ENCODE measurements at places on chromosomes 1 and 21.

DNA sequence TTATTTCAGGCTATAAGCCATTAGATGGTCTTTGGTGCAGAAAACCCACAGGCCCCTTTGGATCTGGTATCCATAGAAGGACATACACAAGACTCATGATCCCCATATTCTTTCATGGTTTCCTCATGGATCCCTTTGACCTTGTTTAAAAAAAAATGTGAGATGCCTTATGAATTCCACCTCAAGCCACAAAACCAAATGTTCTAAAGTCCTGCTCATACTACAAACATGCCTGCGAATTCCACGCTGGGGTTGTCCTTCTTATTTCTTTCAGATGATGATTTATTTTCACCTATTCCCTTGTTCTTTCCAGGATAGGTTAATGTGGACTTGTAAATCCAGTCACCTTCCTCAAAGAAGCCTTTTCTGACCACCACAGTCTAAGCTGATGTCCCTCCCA lies 256.9 kb upstream of the DPYD start:
- DNase-seq = no peak

GRCh38 chr1:218364028-218364710 lies 19.0 kb downstream of the TGFB2 start:
- no peak for DNase-seq

- no peak for DNase-seq
These were observed 64.9 kb downstream of the MEF2D start for GRCh38 chr1:156435545-156436140.

GRCh38 chr1:194288238-194288637 lies 1101.8 kb upstream of the B3GALT2 start:
- no peak for DNase-seq

GRCh38 chr1:59596432-59596831 lies 218.3 kb upstream of the HOOK1 start:
- DNase-seq = peak; percentile 57

DNA sequence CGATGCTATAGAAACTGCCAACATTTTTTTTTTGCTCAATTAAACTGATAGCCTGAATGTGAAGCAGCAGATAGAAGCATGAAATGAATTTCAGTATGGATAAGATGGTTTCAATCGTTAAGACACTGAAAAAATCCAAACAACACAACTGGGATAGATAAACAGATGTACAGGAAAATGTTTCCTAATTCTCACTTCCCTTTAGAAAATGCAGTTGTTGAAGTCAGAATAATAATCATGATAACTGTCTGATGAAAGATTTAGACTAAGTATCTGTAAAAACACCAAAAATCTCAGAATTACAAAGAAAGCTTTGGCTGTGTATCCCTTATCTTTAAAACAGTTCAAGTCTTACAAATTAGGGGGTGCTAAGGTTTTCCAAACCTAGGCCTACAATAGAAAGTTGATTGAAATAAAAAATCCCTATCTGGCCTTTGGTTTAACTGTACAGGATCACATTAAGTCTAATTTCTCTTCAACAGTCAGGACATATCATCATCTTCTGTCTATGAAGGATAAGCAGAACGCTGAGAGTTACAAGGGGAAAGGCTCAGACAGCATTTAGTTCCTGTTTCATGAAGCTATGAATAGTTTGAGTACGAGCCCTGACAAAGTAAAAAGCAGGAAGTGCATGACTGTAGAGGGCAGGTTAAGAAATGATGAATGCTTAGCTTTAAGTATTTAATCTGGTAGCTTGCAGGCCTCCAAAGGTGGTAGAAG lies 203.2 kb downstream of the APP start:
- no peak for DNase-seq

DNA sequence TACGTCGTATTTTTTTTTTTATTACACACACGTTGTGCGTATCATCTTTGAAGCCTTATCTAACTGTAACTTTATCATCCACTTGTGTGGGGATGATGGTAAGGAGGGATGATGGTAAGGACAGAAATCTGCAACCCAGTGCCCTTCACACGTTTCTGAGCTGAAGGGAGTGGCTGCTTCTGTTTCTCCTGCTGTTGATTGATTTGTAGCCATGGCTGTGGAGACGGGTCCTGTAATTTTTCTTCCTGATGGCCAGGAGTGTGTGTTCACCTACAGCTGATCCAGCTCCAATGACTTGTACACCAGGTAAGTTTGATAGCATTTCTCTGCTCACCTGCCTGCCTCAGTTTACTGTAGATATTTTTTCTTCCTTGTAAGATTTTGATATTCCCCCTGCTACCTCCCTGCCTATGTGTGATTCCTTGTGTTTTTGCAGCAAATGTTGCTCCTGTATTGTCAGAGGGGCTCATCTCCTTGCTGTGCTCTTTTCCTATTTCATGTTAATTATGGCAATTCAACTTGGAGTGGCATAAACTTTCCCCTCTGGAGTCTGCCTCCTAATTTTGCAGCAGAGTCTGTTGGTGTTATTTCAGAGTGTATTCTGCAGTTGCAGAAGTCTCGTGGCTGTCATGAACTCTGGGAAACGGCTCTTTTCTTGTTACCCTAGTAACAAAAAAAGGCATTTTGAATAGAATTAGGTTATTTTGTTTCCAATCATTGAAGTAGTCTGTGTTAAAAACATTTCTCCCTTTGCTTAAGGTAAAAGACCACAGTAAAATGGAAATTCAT lies 64.1 kb downstream of the SH3BGR start:
- no peak for DNase-seq

DNA sequence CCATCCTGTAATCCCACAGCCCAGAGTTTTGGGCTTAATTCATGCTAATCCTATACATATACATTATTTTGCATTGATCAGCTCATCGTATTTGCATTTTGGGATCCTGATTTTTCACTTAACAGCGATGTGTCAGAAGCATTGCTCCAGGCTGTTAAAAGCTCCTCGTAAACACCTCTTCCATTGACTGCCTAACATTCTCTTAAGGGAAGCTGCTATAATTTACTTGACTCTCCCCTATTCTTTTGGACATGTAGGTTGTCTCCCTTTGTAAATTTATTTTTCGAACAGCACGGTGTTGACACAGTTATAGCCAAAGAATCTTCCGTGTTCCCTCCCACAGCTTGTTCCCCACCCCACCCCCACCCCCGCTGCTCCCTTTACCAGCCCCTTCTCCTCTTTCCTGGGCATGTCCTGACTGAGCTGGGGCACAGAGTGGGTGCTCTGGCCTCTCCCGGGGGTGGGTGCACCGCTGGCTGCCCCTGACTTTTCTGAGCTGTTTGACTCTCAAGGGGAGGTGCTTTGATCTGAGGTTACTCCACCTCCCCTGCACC lies 22.8 kb downstream of the LDLRAP1 start:
- DNase-seq = no peak

DNA sequence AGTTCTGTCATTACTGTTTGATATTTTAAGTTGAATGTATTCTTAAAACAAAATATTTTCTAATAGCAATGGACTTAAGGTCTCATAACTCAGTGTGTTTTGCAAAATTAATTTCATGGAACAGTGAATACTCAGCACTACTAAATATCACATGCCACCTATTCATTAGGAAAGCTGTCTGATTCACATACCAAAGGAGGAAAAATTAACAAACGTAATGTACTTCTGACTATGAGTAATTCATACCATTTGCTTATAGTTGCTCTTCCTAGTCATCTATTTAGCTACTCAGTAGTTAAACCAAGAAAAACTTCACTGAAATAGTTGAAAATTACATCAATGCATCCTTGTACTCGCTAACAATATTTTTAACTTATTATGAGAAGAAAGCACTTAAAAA lies 35.2 kb downstream of the TP53BP2 start:
- no peak for DNase-seq

DNA sequence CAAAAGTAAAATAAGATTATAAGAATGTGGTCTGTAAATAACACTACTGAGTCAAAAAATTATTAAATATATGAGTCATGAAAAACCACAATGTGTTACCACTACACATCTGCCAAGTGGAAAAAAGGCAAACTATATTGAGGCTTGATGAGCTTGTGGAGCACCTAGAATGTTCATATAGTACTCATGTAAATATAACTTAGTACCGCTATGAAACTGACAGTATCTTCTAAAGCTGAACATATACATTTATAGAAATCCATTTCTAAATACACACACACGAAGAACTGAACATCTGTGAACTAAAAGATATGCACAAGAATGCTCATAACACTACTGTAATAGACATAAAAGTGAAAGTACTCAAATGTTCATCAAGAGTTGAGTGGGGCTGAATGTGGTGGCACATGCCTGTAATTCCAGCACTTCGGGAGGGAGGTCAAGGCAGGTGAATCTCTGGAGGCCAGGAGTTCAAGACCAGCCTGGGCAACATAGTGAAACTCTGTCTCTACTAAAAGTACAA lies 18.5 kb upstream of the GBP3 start:
- DNase-seq = no peak

GRCh38 chr21:38645282-38645681 lies 147.0 kb upstream of the ERG start:
- no peak for DNase-seq

- no peak for DNase-seq
These were observed 4.9 kb upstream of the CORT start for GRCh38 chr1:10444795-10445397.

DNA sequence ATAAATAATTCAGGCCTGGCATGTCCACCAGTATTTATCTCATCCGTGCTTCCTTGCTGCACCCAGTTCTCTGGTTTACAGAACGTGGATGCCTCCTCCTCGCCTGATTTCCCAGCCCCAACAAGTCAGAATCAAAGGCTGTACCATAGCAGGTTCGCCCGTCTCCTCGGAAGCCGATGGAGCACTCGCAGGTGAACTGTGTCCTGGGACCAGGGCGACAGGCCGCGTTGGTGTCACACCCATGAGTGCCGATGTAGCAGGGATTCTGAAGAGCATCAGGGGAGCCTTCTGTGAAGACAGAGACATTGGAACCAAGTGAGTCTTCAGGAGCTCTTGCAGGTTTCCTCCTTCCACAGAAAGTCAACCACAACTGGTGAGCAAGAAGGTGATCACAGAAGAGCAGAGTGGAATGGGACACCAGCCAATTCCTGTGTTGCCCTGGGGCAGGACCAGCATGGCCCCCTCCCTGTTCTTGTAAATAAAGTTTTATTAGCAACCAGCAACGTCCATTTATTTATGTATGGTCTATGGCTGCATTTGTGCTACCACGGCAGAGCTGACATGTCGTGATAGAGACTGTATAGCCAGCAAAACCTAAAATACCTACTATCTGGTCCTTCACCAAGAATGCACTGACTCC lies 40.8 kb downstream of the NID1 start:
- DNase-seq = no peak

- DNase-seq = no peak
These were observed 51.3 kb upstream of the PRELP start for GRCh38 chr1:203424285-203424684.

GRCh38 chr1:23533246-23534023 lies 2.4 kb upstream of the E2F2 start:
- DNase-seq = no peak

DNA sequence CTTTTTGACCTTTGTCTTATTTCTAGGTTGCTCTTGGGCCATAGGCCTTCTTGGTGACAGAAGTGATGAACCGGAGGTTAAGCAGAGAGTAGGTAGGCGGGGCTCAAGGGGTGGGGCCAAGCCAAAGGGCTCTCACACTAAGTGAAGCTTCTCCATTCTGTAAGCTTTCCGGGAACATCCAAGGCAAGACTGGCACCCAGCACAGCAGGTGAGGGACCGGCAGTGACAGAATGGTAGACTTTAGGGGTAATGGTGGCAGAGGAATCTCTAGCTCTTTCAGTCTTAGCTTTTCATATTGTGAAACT lies at the start of gene TNFAIP8L2:
Gene TNFAIP8L2, plus strand, starts transcription at position 135 of the 305 bp plus-strand sequence. CDS start 2,049 bp downstream, outside the sequence.
- no peak for DNase-seq

DNA sequence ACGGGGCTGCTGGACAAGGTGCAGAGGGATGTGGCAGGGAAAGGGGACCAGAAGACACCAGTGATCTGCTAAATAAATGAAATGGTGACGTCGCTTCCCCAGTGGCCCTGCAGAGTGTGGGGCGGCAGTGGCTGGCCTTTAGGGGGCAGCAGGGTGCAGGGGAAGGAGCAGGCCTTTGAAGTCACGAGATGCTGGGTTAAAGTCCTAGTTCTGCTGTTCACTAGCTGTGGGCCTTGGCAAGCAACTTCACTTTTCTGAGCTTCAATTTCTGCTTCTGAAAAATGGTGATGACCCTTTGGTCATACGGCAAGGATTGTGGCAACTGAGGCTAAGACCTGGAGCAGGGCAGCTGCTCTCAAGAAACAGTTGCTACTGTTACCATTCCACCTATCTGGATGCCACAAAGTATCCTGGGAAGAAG lies 9.2 kb upstream of the GALE start:
- peak; percentile 89 for DNase-seq

DNA sequence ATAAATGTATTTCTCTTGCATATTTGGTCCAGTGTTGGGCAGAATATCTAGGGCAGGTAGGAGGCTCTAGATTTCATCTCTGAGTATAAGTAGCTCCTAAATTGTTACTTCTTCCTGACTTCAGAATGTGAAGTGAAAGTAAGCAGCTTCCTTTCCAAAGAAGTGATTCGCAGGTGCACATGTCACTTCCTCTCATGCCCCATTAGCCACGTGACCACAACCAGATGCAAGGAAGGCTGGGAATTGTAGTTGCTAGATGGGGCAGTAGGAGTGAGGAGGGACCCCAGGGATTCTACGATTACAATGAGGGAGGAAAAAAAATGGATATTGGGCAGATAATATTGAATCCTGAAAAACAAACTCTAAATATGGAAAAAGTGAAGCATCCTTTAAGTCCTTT lies 113.2 kb upstream of the CYYR1 start:
- no peak for DNase-seq

DNA sequence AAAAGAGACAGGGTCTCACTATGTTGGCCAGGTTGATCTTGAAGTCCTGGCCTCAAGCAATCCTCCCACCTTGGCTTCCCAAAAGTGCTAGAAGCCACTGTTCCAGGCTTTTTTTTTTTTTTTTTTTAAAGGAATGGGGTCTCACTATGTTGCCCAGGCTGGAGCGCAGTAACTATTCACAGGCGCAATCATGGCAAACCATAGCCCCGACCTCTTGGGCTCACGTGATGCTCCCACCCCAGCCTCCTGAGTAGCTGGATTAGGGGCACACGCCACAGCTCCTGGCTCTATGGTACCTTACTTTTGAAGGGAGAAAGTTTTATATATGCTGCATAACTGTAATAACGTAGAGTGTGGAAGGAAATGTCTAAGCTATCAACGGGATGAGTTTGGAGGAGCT lies 5.7 kb upstream of the ATP13A2 start:
- DNase-seq = no peak

GRCh38 chr1:163401211-163401610 lies 79.5 kb downstream of the NUF2 start:
- DNase-seq = no peak

All from ELF-1 (cell line).